Activated naive CD4-positive, alpha-beta T cell (primary cell): ENCODE measurements at places on chromosomes 13 and 19.

DNA sequence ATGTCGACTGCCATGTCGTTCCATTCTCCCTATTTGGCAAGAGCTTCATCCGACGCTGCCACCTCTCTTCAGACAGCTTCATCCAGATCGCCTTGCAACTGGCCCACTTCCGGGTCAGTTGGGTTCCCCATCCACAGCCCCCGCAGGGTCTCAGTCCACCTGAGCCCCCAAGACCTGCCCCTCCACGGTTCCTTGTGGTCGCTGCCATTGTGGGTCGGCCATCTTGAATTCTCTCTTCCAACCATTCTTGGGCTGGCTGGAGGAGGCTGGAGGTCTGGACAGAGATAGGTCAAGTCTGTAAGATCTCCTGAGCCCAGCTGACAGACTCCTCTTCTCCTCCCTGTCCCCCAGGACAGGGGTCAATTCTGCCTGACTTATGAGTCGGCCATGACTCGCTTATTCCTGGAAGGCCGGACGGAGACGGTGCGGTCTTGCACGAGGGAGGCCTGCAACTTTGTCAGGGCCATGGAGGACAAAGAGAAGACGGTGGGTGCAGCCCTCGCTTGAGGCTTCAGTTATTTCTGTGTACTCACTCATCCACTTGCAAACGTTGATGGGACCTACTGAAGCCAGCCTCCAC, 19.5 kb downstream of the CPT1C start:
- no peak for DNase-seq

GRCh38 chr19:2199215-2199614, 35.5 kb downstream of the DOT1L start:
- no peak for DNase-seq

GRCh38 chr19:54644056-54644455, 13.8 kb downstream of the LILRB1 start:
- no peak for DNase-seq

DNA sequence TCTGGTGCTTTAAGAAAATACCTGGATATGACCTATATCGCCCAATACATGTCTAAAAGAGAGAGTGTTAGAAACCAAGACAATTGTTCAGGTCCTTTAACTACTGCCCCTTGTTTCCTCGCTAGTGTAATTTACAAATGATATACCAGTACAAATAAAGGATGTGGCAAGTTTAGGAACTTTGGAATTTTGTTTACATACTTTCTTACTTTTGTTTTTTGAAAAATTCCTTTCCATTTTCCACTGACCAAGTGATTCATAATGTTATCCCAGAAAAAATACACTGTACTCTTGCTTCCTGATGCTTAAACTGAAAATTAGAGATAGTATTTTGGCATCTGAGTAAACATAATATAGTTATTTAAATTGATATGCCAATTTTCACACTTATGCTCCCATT, 96.8 kb upstream of the CSNK1A1L start:
- DNase-seq: no peak

DNA sequence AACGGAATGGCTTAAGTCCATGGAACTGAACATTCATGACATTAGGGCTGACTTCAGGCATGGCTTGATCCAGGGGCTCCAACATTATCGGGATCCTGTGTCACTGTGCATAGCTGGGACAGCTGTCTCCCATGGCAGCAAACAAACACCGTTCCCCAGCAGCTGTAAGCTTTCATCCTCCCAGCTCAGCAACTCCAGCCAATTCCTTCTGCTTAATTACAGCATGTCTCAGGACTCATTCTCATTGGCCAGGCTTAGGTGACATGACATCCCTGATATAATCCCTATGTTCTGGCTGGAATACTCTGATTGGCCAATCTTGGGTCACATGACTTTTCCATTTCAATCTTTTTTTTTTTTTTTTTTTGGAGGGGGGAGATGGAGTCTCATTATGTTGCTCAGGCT, 10.9 kb upstream of the TLE5 start:
- DNase-seq: no peak

- no peak for DNase-seq
These were observed 29.8 kb upstream of the TM9SF2 start for GRCh38 chr13:99471221-99472121.

- DNase-seq: no peak
These were observed 23.2 kb upstream of the EEF1AKMT1 start for GRCh38 chr13:20796791-20797508.

- DNase-seq: no peak
These were observed 13.7 kb upstream of the SLC7A10 start for GRCh38 chr19:33239223-33239975.

- DNase-seq: no peak
These were observed 90.2 kb downstream of the RAB20 start for GRCh38 chr13:110471156-110471832.

DNA sequence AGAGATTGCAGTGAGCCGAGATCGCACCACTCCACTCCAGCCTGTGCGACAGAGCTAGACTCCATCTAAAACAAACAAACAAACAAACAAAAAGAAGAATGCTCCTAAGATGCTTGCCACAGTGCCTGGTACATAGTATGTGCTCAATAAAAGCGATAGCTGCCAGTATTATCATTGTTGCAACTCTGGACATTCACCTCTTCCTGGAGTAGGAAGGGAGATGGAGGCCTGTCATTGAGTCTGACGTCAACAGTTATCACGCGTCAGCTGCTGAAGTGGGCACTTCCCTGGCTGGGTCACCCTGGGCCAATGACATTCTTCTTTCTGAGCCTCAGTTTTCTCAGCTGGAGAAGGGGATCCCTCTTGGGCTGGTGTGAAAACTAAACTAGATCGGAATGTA, 4.2 kb upstream of the PLAUR start:
- DNase-seq: no peak

- DNase-seq: no peak
These were observed 47.5 kb downstream of the OXGR1 start for GRCh38 chr13:96946709-96947311.
